ENCODE measurements at places on chromosomes 2 and 18.

DNA sequence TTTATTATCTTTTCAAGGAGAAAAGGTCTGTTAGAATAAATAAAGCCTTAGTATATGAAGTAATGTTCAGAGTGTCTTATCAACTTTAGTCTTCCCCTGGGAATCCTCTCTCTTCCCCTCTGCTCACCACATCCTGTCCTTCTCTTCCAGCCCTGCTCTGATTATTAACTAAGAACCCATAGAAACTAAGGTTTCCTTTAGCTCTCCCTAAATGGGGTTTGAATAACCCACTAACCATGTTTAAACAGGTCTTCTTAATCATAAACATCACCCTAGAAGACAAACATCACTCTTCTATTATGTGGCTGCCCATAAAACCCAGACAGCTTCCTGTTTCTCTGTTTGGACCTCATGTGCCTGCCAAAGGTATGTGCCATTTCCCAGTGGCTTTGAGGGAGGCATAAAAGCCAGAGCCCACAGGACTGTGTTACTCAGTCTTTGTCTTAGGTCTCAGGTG, 50.1 kb downstream of the SLC14A1 start:
- no peak for DNase-seq

- no peak for DNase-seq
Observed at GRCh38 chr2:2881499-2881898, 496.1 kb downstream of the EIPR1 start.

GRCh38 chr2:205708231-205708631, 25.9 kb downstream of the NRP2 start:
- no peak for DNase-seq

- DNase-seq, result no peak
Observed at GRCh38 chr18:926946-927345, 22.3 kb downstream of the ADCYAP1 start.

- no peak for DNase-seq
Observed at GRCh38 chr2:27427863-27428212, 593 bp upstream of the NRBP1 start.

- DNase-seq, result peak; percentile 46
Observed at GRCh38 chr2:239303711-239304532, 96.9 kb downstream of the HDAC4 start.

DNA sequence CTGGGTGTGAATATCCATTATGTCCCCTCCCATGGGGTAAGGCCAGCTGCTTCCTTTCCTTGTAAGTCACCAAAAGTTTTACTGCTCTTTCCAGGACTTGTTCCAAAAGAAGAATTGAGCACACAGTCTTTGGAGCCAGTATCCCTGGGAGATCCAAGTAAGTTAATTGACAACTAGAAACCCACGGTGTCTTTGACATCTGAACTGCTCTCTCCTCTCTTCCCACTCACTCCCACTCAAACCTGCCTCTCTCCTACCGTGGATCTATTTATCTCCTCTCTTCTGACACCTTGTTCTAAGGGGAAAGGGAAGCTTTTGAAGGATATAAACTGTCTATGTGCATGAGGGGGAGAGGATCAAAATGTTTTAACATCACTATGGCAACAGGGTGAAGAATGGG, 86.7 kb downstream of the VIT start:
- DNase-seq, result no peak

DNA sequence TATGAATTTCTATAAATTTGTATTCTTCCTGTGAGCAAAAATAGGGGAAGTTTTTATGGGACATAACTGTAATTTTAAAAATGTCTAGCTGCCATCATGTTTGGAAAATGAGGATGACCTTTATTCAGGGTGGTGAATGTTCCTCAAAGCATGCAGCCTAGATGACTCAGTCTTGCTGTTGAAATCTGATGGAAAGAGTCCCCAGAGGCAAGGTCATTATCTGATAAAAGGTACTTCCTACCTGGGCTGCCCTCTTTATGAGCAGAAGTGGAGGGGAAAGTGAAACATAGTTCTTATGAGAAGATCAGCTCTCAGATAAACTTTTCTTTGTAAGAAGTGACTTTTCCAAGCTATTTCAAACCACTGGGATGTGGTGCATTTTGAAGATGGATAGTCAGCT, 1144.7 kb upstream of the PIK3C3 start:
- DNase-seq, result no peak

DNA sequence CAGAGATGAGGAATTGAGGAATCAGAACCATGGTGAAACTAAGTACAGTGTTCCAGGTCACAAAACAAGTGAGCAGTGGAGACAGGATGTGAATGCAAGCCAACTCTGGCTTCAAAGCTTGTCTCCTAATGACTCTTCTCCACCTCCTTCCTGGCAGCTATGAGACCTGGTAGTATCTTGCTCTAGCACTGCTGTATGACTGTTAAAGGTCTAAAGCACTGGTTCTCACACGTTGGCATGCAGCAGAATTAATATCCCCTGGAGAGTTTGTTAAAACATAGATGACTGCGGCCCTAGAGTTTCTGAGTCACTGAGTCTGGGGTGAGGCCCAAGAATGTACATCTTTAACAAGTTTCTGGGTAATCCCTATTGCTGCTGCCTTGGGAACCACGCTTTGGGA, 63.3 kb downstream of the SUCLG1 start:
- no peak for DNase-seq

DNA sequence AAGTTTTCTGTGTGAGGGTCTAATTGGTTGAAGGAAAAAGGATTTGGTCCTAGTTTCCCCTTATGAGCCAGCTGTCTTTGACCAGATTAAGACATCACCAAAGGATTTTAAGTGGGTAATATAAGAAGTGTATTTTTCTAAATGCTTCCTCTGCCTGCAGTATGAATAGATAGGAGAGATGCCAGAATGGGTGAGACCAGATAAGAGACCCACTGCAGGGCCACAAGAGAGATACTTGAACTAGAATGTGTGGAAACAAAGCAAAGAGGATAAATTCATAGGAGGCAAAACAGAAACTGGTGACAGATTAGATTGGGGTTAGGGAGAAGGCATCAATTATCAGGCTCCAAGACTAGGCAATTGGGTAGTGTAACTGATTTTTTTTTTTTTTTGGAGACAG, 1.1 kb upstream of the HDHD2 start:
- no peak for DNase-seq

Data from GM10248 (cell line).